ENCODE measurements at places on chromosomes 12 and 14.

DNA sequence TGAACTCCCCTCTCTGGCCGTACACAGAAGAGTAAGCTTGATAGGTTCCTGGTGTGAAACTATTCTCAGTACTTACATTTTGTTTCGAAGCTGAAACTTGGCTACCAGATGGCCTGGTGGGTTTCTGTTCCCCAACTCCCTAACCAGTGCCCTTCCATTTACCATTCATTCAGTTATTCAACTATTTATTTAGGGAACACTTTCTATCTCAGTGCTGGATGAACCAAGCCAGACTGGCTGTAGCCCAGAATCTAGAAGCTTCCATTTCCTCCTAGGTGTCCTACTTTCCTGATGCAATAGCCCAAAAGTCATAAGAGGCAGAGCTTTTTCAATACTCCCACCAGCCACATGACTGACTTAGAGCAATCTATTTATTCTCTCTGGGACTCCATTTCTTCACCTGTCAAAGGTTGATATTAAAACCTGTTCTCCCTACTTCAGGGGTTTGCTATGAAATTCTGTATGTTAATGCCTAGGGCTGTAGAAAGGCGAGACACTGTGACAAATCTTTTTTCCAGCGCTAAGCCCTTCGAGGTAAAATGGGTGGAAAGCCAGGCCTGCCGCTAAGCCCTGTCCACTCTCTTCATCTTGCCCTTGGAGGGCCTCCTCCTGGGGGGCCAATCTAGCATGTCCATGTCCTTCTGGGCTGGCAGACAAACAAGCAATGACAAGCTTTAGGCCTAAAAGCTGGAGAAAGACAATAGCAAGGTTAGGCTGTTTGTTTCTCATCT lies 8.1 kb upstream of the IRF2BPL start:
- DNase-seq = peak; percentile 77

DNA sequence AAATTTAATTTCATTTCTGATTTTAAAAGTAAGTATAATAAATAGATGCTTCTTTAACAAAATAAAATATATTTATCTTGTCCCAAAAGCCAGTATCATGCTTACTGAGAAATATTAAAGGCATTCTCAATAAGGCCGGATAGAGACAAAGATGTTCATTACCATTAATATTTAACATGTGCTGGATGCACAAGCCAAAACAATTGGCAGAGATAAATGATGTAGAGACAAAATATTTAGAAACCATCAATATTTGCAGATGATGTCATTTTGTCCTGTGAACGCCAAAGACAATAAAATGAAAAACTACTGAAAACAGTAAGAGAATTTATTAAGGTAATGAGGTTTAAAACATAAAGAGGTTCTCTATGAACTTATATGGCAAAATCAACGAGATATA lies 313.5 kb downstream of the ITPR2 start:
- DNase-seq = no peak

DNA sequence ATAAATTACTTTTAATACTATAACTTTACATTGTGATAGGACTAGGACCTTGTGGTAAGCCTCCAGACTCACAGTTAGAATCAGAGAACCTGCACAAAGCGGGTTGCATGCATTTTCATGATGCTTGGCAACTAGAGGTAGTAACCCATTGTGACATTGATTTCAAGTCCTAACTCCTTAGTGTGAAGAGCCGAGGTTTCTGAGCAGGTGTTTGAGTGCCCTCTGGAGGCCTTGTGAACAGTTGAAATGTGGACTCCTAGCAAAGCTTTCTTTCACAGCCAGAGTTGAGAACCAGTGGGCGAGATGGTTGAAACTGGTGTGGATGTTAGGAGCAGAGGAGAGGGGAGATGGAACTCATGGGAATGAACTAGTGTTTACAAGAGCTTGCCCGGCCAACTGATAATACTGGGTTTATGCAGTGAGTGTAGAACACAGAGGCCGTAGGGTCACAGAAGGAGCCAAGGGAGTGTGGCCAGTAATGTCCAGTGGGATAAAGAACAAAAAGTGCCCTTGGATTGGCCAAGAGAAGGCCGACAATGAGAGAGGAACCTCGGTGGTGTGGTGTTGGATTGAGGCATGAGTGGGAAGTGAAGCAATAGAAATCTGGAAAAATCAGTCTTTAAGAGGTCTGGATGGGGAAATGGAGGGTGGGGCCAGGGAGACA lies 10.9 kb downstream of the ZNF664 start:
- peak; percentile 77 for DNase-seq

GRCh38 chr14:103854822-103855733 lies 7.7 kb upstream of the PPP1R13B start:
- DNase-seq = no peak

- peak; percentile 73 for DNase-seq
Observed at GRCh38 chr12:106914796-106915634, 40.7 kb upstream of the TMEM263 start.

DNA sequence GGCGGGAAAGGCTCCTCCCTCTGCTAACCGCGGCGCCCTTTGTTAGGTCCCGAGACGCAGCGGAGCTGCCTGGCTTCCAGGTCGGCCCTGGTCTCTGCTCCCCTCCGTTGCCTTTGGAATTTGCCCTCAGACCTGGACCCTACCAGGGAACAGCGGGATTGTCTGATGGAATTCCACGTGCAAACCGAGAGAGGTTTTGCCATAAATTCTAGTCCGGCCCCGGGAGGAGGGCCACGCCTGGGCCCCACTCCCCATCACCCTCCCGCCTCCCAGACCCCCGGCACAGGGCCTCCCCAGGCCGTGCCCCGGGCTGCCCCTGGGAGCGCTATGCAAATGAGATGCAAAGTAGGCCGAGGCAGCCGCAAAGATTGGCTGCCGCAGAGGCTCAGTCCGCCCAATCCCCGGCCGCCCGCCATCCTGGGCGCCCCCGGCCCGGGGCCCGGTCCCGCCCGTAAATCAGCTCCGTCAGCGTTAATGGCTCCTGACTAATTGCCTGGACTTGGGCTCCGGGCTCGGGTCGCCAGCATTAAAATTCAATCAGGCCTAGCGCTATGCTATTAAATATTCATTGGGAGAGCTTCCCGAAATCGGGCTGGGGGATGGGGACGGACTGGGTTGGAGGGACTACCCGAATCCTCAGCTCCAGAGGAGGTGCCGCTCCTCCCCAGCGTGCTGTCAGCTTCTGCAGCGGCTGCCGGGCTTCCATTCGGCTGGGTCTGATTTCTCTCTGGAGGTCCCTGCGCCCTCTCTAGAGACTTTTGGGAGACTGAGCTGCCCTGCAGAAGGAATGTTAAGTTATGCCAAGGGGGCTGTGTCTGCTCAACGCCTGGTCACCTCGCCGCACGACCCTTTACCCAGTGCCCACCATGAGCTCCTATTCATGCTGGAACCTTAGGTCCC lies 15.7 kb upstream of the FIGNL2 start:
- DNase-seq = no peak

- DNase-seq = no peak
Observed at GRCh38 chr14:72921396-72921795, 4.9 kb upstream of the DCAF4 start.

DNA sequence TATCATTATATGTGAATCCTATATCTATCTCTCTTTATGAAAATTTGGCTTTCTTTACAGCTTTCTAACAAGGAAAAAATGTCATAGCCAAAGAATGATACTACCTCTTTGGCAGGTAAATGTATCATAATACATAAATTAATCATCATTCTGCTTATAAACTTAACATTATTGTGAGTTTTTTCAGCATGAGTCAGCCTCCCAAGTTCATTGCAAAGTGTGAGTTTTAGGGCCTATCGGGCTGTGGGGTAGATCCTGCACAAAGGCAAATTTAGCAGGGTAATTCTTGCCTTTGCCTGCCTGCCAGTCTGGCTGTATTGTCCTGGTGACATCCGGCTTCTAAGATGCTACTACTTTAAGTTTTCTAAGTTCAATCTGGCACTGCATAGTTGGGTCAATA lies 412.6 kb downstream of the MDGA2 start:
- DNase-seq = no peak

DNA sequence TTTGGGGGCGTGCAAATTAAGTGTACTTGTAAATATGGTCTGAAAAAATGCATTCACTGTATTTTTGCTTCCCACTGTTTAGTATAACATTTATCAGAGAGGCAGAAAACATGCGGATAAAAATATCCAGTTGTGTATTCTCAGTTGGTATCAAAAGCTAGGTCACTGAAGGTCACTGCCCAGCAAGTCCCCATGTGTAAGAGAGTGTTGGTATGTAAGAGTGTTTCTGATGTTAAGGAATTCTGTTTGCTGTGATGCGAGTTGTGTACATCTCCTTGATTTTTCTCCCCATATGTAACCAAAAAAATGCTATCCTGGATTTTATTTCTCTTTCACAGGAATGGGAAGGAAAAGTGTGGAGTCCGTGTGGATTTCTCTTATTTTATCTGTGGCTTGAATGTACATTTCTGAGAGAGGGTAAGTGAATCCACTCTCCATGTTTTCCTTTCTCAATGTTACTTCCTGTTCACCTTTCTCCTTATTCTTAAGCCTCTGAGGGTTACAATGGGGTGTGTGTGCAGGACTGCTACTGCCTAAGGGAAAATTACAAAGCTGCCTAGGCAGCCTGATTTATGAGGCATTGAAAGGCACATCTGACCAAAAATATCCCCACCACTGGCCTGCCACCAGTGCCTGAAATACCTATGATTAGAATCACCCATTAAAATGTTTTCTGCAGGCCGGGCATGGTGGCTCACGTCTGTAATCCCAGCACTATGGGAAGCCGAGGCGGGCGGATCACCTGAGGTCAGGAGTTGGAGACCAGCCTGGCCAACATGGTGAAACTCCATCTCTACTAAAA lies 97.9 kb upstream of the USP44 start:
- no peak for DNase-seq

GRCh38 chr12:131008131-131008912 lies 54.6 kb downstream of the ADGRD1 start:
- DNase-seq = no peak

DNA sequence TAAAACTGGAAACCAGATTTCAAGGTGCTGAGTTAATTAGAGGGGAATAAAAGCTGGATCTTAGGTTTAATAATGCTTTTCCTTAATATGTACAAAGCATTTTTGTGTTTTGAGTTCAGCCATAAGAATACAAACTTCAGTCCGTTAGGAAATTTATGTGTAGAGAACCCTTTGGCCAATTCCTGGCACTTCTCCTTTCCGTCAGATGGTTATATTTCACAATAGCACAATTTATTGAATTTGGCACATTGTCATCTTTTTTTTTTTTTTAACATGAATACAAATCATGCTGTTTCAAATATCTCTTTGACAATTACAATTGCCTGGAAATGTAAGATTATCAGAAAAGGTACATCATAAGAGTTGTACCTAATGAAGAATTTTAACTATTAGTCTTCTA lies 56.2 kb upstream of the DDHD1 start:
- DNase-seq = no peak

DNA sequence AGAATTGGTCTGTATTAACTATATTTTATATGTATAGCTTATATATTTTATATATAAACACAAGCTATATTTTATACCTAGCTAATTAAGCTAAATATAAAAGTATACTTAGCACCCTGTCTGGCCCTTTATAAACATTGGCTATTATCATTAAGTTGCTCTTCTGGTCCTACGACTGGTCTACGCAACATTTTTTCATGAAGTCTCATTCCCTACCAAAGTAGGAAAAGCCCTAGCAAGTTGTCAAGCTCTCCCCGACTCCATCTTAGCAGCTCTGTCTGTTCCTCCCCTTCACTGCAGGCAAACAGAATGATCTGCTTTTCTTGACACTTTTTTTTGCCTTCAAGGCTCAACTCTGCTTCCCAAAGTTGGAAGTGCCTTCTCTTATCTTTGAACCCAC lies 36.7 kb upstream of the ELK3 start:
- DNase-seq = no peak

DNA sequence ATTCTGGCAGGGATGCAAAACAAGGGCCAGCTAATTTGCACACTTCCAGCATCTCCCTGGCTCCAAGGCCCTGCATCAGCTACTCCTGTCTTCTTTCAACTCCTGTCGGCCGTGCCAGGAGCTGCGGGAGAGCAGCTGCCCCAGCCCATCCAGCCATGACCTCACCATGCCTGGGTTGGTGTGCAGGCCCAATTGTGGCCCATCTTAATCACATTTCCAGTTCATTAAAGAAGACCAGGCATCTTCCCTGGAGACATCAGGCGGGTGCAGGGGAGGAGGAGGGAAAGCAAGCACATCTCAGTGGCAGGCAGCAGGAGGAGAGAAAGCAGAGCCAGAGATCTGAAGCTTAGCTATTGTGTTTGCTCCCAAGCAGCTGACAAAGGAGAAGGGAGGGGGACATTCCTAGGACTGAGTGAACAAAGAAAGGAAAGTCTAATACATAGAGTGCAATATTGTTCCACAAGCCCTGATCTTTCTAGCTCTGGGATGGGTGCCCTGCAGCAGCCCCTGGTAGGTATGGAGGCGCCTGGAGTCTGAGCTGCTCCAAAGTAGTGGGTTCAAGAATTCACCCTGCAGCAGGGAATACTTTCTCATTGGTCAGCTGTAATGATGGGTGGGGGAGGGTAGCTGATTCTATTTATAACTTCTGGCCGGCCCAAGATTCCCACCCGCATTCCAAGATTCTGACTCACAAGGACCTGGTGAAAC lies 40.1 kb downstream of the VWF start:
- DNase-seq = no peak

DNA sequence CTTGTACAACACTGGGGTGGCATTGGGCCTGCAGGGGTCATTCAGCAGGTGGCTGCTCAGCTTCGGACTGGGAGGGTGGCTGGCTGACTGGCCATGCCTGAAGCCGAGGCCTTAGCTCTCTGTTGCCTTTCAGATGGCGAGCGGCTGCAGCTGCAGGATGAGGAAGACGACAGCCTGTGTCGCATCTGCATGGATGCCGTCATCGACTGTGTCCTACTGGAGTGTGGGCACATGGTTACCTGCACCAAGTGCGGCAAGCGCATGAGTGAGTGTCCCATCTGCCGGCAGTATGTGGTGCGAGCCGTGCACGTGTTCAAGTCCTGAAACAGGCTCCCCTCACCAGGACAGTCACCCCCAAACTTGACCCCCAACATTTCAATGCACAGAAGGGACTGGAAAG lies 23.3 kb downstream of the RNF34 start:
- no peak for DNase-seq

DNA sequence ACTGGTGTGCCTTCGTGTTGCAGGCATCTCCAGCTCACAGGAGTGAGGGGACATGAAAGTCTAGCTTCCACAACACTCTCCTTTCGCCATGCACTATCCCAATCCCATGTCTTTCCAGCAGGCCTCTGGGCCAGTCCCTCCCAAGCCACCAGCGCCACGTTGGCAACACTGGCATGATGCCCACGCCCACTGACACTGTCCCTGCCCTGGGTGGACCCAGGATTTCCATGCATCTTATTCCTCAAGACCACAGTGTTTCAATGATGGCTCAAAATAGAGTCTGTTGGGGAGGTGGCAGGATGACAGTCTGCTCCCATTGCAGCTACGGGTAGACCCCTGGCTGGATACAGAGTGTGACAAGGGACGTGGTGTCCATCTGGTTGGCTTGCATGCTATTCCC lies 2.3 kb downstream of the SP7 start:
- no peak for DNase-seq

- DNase-seq = peak; percentile 31
Observed at GRCh38 chr14:100653409-100653808, 66.2 kb upstream of the BEGAIN start.

DNA sequence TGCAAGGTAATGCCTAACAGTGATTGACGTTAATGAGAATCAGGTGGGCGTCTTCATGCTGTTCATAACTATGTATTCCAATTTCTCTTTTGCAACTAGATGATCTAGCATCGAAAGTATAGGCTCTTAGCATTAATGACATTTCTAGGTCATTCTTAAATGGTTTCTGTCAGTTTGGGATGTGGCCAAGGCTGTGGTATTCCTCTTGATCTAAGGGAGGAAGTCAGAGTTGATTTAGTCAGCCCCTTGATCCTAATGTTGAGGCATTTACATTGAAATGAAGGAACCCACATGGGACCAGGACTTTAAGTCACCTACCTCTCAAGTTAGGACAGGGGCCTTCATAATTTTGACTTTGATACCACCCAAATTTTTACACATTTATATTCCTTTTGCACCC lies 448.1 kb downstream of the NPAS3 start:
- DNase-seq = no peak

Data from GM12865 (cell line).